ENCODE measurements at places on chromosomes 11 and 22. TPM values are rescaled to one million over a fixed set of nuclear protein-coding genes. Genes with fewer than 3 reads are reported as not detected.

Gene OR5T2
- total RNA-seq: 4.3 TPM

- no peak for DNase-seq
These were observed 135.7 kb downstream of the EHF start for GRCh38 chr11:34756591-34756990.

DNA sequence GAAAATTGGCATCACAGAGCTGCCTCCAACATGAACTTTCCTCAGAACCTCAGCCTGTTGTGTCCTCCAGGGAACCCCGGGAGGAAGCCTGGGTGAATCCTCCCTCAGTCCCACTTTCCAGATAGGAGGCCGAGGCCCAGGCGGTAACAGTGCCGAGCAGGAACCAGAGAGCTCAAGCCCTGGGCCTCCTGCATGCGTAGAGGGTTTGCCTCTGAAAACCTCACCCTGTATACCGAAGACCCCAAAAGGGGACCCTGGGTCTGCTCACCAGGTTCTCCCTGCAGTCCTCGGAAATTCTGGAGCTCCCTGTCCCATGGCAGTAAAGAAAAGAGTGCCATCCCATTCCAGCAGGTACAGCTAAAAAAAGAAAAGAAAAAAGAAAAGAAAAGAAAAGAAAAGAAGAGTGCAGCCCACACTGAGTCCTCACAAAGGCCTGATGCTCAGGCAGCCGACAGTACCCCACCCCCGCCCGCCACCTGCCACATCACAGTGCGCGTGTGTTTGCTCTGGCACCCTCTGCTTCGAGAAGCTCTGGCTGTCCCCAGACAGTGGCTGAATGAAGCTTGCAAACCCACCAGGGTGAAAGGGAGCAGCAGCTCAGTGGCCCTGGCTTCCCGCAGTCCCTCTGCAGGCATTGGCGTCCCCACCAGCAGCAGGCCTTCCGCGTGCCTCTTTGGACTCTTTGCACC lies 28.4 kb upstream of the FADD start:
- no peak for DNase-seq

GRCh38 chr22:25067851-25068421 lies 115.4 kb downstream of the KIAA1671 start:
- peak; percentile 43 for DNase-seq

DNA sequence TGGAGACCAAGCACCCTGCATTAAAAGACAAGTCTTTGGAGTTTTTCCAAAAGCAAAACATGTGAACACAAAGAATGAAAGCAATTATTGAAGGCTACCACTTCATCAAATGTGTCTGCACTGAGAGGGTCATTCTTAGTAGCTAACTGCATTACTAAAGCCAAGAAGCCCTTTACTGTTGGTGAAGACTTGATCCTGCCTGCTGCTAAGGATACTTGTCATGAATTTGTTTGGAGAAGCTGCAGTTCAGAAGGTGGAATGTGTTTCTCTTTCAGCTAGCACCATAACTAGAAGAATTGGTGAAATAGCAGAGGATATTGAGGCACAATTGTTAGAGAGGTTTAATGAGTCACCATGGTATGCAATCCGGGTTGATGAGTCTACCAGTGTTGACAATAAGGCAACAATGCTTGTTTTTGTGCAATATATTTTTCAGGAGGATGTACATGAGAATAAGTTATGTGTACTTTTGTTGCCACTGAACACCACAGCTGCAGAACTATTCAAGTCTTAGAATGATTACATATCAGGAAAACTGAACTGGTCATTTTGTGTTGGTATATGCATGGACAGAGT lies 457.3 kb upstream of the ISX start:
- no peak for DNase-seq

GRCh38 chr11:117925198-117925925 lies 3.8 kb downstream of the TMPRSS13 start:
- DNase-seq: no peak

Measured in umbilical cord (tissue), 2 donors.